ENCODE measurements at places on chromosomes 5 and 9. TPM values are rescaled to one million over a fixed set of nuclear protein-coding genes. Genes with fewer than 3 reads are reported as not detected.

DNA sequence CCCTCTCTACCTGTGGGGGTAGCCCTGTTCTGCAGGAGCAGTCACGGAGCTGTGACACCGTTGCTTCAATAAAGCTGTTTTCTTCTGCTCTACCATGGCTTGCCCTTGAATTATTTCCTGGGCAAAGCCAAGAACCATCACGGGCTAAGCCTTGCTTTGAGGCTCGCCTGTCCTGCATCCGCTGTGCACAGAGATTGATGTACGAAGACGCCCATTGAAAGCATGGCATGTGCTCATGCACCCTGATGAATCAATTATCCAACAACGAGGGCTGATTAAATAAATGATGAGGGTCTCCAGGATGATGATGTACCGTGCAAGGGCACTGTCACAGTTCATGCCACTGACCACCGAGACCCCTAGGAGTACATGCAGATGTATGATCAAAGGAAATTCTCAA is 20.7 kb downstream of the PTGES start:
- no peak for DNase-seq

- DNase-seq, result no peak
These were observed 41.4 kb downstream of the COL23A1 start for GRCh38 chr5:178548746-178549145.

DNA sequence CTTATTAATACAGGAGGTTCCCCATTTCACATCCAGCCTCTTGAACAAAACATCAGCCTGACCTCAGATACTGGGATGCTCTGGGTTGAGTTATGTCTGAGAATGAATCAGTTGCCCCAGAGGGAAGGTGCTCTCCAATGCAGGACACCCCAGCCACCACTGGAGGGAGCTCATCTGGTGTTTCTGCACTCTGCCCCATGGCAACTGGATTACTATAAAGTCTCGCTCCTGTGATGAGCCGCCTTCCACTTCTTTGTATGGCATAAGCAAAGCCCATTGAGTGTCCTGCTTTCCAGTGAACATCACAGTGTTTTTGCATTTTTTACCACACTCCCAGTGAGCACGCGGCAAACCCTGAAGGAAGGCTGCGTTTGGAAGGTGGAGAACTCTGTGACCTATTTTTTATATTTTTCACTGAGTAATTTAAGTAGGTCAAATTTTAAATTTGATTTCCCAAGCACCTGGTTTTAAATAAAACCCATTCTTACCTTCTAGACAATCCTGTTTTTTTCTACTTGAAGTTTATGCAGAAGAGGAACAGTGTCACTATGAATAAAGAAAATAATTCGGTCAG is 176.9 kb upstream of the WWC1 start:
- DNase-seq, result peak; percentile 86

OR1Q1 gene
- not detected for total RNA-seq

SEMA5A gene
- total RNA-seq, result 39.0 TPM

GRCh38 chr5:94081088-94081487 is 339.7 kb upstream of the POU5F2 start:
- no peak for DNase-seq
